KG1 (cell line): ENCODE measurements at places on chromosomes 6 and 20.
A peak's percentile ranks its signal among the peaks of the same experiment; 100 is the strongest.

DNA sequence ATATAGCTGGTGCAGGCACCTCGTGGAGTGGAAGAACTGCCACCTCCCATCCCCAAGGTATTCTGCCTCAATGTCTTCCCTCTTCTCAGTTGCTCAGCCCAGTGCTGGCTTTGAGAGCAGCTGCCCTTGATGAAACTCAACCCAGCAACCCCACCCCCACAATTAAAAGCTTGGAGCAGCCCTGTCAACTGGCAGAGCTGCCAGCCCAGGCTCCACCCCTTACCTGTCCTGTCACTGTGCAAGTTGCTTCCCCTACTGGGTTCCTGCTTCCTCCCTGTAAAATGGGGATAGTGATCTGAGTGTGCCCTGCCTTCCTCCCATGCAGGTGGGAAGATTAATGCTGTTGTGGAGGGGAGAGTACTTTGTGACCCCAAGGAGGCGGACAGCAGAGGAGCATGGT, 4.5 kb downstream of the TMEM63B start:
- DNase-seq, result no peak

DNA sequence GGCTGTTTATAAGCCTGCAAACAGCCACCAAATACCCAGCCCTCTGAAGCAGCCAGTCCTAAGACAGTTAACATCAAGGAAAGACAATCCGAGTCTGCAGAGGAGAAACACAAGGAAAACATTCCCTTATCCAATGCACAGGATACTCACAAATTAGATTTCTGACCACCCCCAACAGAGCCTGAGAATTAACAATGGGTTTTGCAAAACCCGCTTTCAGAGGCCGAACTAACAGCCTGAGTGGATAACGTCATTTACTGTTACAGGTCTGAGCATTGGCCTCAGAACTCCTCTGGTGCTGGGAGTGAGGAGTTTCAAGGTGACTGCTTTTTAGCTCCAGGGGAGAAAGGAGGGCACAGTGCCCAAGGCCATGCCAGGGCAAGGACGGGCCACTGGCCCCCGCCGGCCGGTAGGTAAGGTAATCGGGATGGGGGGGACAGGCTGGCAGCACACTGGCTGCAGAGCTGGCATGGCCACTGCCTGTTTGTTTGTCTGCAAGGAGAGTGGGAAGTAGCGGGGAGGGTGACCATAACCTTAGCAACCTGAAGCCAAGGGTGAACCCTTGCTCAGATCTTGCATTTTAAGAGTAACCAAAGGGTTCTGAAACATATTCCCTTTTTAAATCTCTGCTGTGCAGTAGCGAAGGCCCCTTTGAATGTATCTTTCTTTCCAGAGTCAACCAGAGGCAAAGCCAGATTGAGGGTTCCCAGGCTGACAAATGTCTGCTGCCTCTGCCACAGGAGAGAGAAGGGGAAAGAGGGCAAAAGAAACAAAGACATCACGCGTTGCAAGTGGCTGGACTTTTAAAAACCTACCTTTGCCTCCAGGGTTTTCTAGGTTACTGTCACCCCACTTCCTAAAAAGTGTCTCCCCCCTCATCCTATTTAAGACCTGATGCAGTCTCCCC, 3.9 kb downstream of the ZMYND8 start:
- no peak for DNase-seq

DNA sequence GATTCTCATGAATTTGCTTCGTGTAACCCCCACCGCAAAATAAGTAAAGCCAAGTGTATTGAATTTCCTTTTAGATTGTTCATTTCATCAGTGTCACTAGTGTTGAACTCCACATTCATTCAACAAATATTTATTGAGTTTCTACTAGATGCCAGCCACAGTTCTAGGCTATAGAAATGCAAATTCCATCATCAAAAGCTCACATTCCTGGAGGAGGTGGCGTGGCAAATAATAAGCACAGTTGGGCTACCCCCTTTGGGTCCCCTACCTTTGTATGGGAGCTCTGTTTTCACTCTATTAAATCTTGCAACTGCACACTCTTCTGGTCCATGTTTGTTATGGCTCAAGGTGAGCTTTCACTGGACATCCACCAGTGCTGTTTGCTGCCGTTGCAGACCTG, 12.7 kb upstream of the ME1 start:
- no peak for DNase-seq

GRCh38 chr20:32599783-32600340, 14.7 kb upstream of the NOL4L start:
- DNase-seq, result no peak

- no peak for DNase-seq
These were observed 203.2 kb downstream of the SIM1 start for GRCh38 chr6:100261486-100261885.

DNA sequence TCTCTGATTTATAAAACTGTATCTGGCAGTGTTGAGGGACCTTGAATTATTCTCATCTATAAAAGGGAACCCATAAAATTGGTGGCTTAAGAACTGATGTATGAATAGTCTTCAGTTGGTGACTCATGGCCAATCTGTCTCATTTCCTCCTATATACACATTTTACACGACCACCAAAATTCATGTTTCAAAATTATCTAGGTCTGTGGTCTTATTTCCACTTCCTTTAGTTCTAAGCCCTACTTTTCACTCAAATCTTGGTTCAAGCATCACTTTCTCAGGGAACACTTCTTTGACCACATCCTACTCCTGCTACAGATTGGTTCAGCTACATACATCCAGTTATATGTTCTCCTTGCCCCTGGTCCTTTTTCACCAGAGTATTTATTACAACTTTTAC, 18.6 kb upstream of the ENPP1 start:
- DNase-seq, result no peak

DNA sequence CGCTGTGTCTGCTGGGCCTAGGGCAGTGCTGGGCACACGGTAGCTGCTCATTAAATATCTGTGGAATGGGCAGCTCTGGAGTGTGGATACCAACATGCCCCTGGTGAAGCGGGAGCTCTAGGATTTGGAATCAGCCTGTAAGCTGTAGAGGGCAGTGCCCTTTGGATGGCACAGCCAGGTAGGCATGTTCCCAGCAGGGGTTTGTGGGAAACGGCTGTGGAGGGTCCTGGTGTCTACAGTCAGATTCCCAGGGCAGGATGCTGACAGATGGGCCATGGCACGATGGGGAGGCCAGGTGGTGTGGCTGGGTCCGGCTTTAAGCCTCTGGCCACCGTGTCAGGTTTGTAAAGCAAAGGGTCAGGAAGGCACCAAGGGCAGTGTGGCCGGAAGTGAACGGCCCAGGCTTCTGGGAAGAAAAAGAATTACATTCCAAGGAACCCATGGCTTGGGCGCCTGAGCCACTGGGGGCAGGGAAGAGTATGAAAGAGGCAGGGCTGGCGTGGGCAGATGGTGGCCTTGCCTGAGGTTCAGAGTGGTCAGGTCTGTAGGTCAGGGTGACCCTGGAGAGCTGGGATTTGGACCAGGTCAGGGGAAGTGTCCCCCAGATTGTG, 44.8 kb downstream of the UBE2V1 start:
- no peak for DNase-seq

DNA sequence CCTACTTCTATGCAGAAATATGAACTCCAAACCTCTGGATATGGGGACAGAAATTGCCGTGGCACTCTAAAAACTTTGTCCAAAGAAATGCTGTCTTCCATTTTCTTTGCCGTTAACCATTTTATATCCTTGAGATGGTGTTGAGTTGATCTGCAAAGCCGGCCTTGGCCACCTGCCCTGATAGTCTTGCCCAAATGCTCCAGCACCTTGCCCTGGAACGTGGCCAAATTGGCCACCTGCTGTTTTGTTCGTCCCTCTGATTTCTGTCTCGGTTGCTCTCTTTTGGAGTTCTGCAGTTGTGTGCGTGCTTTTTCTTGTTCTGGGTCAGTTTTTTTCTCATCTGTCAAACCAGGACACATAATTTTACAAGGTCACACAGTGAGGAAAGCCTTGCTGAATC, 239.7 kb upstream of the GMDS start:
- no peak for DNase-seq

GRCh38 chr6:17842934-17843821, 136.5 kb upstream of the NUP153 start:
- no peak for DNase-seq

DNA sequence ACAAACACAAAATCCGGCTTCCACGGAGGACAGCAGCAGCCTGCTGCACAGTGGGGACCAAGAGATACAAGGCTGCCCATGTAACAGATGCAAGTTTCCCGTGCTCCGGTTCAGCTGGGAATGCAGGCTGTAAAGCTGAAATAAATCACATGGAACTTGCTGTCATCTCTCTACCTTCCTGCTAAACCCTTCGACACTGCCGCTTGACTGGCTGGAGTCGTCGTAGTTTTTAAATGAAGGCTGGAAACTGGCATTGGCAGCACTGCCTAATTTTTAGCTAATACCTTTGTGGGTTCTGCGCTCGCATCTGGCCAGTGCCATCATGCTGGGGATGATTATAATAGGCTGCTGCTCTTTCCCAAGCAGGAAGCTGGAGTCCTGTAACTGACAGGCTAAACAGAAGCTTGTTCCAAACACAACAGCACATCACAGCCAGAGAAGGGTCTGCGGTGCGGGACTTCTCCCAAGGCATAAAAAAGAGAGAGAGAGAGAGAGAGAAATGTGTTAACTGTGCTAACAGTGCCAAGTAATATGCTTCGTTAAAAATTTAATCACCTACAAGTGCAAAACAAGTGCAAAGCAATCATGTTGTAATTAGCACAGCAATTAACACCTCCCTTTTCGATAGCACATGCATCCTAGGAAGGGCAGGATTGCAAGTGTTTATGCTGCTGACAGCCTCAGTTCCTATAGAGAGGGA, 146.1 kb downstream of the TFAP2A start:
- no peak for DNase-seq

GRCh38 chr6:106474466-106474865, 113.9 kb downstream of the CRYBG1 start:
- no peak for DNase-seq

- DNase-seq, result no peak
These were observed 1617.6 kb downstream of the KHDRBS2 start for GRCh38 chr6:60668428-60668827.

- DNase-seq, result peak; percentile 76
These were observed 709 bp upstream of the ZNF76 start for GRCh38 chr6:35258858-35259193.

GRCh38 chr20:47233333-47234188, 122.9 kb downstream of the ZMYND8 start:
- DNase-seq, result no peak

- DNase-seq, result peak; percentile 28
These were observed 3.0 kb upstream of the GOPC start for GRCh38 chr6:117605169-117605826.

DNA sequence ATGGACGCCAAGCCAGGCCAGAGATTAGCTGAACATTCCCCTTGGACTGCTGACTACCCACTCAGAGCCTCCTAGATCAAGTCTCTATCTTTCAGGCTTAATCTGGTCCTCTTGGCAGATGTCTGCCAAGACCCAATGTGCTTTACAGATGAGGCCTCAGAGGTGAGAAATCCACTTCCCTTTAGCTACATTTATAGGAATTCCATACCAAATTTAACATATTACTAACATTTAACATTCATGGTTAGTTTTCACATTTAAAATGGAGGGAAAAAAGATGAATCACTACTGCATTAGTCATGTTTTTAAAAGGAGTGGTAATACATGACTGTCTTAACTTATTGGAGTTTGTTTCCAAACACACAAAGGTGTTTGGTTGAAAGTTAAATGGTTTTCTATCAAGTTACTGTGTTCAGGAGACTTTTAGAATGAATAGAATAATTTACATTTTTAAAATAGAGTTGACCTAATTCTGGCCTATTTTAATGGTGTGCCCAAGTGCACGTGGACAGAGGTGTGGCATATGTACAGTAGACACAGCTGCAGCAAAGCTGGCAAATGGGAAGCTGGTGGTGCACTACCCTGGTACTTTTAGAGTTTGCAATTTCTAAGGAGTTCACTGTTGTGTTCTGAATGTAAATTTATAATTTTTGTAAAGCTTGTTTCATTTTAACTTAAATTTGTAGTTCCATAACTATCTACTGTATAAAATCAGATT, 41.9 kb upstream of the CALHM6 start:
- no peak for DNase-seq

DNA sequence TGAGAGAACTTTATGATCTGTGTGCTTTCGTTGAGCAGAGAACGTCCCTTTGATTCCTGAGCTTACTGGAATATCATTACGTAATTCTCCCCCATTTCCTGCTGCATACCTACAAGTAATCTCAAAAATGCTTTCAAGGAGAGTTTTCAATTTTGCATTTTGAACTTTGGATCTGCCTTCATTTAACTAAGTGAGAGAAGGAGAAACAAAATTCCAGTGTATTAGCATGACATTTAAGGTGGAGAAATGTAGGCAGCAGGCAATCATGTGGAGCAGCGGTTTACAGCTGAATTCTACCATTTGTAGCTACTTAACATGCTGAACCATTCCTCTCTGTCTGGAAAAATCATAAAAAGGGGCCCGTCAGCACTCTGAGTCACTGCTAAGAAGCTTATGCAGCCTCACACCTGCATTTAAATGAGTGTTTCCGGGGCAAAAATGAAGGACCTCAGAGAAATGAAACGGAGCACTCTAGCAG, 451.5 kb downstream of the PLCB1 start:
- DNase-seq, result no peak

DNA sequence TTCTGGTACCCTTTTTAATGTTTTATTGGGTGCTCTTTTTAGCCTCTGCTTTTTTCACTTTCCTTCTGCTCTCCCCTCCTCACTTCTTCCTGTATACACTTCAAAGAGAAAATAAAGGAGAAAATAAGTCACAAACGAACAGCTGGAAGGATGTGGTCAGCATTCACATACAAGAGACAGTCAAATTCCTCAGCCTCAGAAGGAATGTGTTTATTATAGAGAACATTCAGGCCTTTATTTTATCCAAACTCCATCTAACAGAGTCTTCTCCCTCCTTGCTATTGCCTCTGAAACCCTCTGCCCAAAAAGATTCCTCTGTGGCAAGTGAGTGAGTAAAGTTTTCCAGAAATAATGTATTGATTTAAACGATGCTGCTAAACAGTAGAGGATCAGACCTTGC, 490.4 kb downstream of the FRK start:
- no peak for DNase-seq

GRCh38 chr20:62064770-62065673, 659 bp downstream of the TAF4 start:
- no peak for DNase-seq

DNA sequence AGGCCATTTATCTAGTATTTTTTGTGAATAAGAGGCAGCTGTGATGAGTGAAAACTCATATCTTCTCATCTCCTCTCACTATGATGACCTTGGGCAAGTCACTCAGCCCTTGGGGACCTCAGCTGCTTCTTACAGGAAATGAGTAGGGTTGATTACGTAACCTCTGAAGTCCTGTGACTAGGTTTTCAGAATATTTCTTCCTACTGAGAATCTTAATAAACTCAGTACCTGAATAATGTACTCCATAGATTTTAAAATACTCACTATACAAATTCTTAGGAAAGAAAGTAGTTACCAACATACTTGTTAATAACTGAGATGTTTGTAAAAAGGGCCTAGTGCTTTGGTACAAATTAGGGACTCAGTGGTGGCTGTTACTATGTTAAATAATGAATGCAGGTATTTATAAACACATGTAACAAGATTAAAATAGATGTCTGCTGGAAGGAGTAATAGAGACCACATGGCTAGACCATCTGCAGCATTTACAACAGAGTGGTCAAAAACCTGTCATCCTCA, 60.9 kb downstream of the RPRD1B start:
- no peak for DNase-seq

- no peak for DNase-seq
These were observed 110.1 kb downstream of the DLL1 start for GRCh38 chr6:170180671-170181337.
